ENCODE measurements at places on chromosomes 7 and 10.

DNA sequence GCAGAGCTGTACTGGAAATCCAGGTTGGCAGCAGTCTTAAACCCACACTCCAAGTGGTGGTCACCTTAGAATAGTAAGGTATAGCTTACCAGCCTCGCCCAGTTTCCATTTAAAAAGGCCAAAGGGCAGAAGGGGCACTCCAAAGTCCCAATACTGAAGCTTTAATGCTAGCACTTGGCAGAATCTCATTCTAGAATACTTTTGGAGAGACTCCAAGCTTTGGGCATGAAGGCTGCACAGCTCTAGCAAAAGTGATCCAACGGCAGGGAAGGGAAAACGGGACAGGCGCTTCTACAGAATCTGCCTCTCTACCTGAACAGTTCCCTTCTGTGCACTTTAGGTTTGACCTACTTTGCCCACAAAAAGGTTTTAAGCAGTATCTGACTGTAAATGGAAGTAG lies 19.7 kb downstream of the SMURF1 start:
- ATAC-seq: no peak

DNA sequence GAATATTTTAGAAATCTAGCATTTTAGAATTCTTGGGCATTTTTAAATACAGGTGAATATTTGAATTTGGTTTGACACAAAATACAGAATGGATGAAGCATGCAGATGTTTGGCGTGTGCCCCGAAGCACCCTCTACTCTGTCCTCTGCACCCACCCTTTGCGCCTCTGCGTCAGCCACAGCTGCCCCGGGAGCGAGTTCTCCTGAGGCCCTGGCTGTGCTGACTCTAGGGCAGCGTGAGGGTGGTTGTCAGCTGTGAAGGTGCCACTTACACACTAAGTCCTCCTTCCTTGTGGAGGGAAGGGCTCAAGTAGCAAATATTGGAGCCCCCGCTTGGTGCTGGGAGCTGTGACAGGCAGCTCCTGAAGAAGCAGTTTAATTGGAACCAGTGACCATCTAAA lies 48.4 kb downstream of the DAGLB start:
- no peak for ATAC-seq

- no peak for ATAC-seq
These were observed 337.0 kb upstream of the PRKCQ start for GRCh38 chr10:6917125-6917524.

GRCh38 chr7:73921623-73922528 lies 60.9 kb downstream of the TMEM270 start:
- ATAC-seq: peak; percentile 35

DNA sequence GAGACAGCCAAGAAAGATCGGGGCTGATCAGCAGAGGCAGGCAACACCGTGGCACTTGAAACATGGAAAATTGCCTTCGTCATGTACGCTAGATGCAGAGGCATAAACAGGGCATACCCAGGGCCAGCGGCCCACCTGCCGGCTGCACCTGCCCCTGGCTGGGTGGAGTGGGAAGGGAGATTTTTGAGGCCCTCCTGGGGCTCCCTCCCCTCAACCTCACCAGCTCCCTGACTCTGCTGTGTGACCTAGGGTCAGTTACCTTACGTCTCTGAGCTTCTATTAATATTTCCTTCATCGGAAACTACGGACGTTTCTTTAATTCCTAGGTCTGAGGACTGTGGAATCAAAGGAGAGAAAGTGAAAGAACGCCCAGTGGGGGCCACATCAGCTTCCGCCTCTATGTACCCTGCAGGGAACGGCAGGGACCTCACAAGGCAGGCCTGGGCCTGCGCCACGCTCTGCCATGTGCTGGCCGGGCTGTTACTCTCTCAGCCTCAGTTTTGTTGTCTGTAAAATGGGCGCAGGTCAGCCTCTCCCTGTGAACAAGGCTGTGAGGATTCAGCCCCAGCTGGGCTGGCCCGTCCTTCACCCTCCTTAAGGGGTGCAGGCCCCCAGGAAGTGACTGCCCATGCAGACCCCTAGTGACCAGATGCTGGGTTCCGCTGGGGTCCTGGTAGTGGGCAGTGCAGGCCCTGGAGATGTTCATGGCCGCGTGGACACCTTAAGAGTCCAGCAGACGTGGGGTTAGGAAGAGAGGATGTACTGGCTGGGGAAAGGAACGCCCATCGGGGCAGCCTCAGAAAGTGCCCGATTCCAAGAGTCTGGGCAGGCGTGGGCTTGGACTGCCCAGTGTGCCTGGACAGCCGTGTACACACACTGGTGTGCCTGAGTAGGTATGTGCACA lies 22.7 kb downstream of the ELFN1 start:
- ATAC-seq: peak; percentile 4

GRCh38 chr10:618229-618989 lies 71.1 kb downstream of the DIP2C start:
- ATAC-seq: no peak

- ATAC-seq: no peak
These were observed 177.2 kb downstream of the SEC23IP start for GRCh38 chr10:120069700-120070099.

DNA sequence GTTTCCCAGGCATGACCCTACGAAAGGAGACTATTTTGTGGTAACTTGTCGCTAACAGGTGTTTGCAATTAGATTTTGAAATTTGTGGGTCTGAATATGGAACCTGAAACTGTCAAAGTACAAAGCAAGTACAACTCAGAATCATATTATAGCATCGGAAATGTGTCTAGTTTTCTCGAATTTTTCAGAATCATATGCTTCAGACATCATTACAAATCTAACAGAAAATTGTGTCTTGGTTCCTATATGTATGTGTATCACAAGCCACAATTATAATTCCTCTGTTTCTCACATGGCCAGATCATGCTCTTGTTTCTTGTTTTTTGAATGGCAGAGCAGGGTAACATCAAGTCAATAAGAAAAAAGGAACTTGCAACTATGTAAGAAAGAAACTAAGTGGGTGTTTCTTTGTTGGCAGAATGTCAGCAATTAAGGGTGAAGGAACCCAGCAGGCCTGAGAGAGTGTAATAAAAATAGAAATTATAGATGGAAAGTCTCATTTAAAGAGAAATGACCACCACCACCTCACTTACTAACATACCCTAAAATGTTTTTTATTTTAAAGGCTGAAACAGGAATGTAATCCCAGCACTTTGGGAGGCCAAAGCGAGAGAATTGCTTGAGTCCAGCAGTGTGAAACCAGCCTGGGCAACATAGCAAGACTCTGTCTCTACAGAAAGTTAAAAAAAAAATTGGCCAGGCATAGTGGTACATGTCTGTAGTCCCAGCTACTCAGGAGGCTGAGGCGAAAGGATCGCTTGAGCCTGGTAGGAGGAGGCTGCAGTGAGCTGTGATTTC lies 51.3 kb downstream of the PRTFDC1 start:
- ATAC-seq: peak; percentile 87

GRCh38 chr7:22275661-22276060 lies 81.3 kb downstream of the RAPGEF5 start:
- no peak for ATAC-seq

GRCh38 chr7:151539088-151539671 lies 19.5 kb upstream of the RHEB start:
- ATAC-seq: peak; percentile 82

GRCh38 chr10:125482108-125482507 lies 200.9 kb downstream of the TEX36 start:
- ATAC-seq: no peak

GRCh38 chr7:44971902-44972441 lies 6.8 kb downstream of the MYO1G start:
- no peak for ATAC-seq

GRCh38 chr7:80133361-80134114 lies 1.1 kb upstream of the GNAI1 start:
- no peak for ATAC-seq

- ATAC-seq: no peak
These were observed at the start of gene MALRD1 for GRCh38 chr10:19048489-19048888. Gene MALRD1, plus strand, starts transcription at chr10:19048801. Its CDS starts 138 bp downstream, at chr10:19048939.

DNA sequence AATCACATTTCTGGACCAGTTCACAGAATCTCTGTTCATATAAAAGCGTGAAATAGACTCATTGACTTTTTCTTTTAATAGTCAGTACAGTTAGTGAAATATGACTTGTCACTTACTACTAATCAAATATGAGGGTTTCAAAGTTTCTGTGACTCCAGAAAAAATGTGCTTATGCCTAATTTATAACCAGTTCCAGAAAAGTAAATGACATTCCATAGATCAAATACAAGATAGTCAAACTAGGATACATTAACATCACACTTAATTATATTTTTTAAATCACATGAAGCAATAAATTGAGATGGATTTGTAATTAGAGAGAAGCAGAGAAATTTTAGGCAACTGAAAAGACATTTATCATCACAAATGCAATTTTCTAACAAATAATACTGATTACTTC lies 491.4 kb downstream of the KIF20B start:
- ATAC-seq: no peak

GRCh38 chr10:21372651-21373410 lies 152.7 kb downstream of the SKIDA1 start:
- ATAC-seq: no peak

DNA sequence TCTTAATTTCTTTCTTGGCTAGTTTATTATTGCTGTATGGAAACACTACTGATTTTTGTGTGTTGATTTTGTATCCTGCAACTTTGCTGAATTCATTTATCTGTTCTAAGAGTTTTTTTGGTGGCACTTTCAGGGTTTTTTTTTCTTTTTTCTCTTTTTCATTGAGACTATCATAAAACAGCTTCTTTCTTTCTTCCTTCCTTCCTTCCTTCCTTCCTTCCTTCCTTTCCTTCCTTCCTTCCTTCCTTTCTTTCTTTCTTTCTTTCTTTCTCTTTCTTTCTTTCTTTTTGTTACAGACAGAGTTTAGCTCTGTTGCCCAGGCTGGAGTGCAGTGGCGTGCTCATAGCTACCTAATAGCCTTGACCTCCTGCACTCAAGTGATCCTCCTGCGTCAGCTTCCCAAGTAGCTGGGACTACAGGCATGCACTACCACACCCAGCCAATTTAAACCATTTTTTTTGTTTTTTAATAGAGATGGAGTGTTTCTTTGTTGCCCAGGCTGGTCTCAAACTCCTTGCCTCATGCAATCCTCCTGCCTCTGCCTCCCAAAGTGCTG lies 72.3 kb downstream of the ZNF503 start:
- ATAC-seq: no peak

DNA sequence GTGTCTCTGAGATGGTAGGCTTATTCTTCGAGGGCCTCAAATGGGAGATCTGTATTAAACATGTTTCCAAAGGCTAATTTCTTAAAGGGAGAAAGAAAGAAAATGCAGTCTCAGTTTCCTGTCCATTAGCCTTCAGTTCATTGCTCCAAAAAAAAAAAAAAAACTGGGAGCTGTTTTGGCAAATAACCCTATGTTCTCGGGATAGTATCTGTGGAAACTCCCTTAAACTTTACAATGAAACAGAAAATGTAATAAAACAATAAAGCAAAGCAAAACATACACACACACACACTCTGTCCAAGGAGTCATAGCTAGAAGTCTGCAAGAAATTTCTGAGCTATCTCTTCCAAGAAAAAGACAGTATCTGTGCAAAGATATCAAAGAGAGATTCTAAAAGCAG lies 172.5 kb upstream of the CELF2 start:
- no peak for ATAC-seq

- peak; percentile 44 for ATAC-seq
These were observed 68.0 kb downstream of the PTPRZ1 start for GRCh38 chr7:121940918-121941317.

DNA sequence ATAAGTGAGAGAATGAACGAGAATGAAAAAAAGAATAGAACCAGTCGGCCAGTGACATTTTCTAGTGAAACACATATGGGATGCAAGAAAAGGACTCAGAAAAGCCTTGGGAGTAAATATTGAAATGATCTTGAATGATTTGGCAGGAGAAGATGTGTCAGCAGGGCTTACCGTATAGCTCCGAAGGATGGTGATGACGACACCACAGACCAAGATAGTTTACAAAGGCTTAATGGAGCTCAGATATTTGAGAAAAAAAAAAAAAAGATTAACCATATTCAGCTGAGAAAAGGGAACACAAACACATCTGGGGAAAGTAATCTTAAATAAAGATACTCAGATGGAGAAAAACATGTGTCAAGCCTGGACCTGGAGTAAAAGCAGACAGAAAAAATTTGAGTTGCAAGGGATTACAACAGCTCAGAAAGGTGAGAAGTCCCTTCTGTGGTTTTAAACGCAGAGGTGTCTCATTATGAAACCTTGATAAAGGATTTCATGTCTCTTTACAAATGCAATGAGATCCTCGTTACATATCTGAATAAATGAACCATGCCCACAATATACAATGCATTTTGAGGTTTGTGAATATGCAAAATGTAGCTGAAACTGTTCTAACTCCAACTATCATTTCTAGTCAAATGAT lies 36.0 kb downstream of the DNAJB9 start:
- ATAC-seq: no peak

DNA sequence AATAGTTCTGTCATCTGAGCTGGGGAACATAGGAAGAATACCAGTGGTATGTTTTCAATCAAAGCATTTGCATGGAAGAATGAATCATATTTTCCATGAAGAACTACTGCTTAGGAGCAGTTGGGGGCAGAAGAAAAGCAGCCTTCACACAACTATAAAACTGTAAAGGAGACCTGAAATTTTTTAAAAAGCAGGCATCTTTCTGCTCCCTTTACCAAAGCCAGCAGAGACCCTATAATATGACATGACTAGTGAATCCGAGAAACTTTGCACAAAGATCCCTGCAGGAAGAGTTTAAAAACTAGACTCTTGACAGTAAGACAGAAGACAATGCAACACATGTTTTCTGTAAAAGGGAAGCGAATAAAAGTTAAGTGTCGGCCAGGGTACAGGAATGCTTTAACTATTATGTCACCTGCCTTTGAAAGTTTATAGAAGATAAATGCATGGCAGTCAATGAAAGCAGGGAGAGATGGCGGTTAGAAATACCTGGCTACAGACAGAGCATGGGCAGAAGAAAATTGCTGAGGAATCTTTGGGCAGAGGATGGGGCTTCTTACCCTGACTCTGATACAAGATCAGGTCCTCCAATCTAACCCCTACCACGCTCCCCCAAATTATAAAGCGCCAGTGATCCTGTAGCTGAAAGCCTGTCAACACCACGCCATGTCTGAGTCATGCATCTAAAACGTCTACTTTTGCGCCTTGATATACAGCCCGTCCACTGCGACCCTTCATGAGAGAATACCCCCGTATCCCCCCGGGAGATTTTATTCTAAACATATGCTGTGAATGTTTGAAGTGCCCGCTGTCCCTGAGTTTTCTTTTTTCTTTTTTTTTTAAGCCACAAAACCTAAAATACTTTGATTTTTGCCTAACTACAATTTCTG lies 93.1 kb downstream of the GLI3 start:
- ATAC-seq: no peak

- no peak for ATAC-seq
These were observed 1.7 kb upstream of the ST7 start for GRCh38 chr7:116951366-116952292.

- ATAC-seq: no peak
These were observed 31.5 kb upstream of the SLIT1 start for GRCh38 chr10:97217299-97217698.

- no peak for ATAC-seq
These were observed 193.5 kb upstream of the SP8 start for GRCh38 chr7:20980232-20980631.

DNA sequence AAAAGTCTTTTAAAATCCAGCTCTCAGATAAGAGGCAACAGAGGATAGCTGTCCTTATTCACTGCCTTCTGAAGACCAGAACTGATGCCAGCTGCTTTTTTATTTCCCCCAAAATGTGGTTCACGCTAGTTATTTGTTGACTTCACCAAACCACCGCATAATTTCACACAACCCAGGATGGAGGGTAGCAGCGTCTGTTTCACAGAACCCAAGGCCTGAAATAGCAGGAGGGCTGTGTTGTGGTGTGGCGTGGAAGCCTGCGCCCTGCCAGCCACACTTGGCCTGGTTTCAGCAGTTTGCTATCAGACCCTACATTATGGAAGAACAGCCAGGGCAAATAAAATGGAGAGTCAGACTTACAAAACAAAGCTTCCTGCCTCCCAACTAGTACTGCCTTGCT lies 155.4 kb downstream of the DYNC1I1 start:
- no peak for ATAC-seq

Measured in stimulated activated memory B cell treated with anti-CD40 and anti-IgM and Interleukin-4, amounts not matched to agents 10 μg/mL and 1 μg/mL and 100 μg/mL, for 72 hours (primary cell).